ENCODE measurements at places on chromosomes 13 and 19.

DNA sequence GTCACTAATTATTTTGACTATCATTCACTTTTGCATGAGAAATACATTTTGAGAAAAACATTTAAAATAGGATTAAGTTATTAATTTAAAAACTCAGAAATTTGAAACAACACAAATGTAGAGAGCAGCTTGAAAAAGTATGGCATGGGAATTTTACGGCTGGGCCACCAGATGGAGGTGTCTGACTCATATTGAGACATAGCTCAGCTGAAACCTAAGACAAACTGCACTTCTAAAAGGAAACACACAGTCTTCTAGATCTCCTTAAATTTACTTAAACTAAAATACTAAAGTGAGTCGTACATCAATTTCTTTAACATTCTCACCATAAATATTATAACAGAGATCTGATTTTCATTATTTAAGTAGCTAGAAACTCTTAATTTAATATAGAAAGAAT lies 41.9 kb upstream of the POSTN start:
- DNase-seq = peak; percentile 0

DNA sequence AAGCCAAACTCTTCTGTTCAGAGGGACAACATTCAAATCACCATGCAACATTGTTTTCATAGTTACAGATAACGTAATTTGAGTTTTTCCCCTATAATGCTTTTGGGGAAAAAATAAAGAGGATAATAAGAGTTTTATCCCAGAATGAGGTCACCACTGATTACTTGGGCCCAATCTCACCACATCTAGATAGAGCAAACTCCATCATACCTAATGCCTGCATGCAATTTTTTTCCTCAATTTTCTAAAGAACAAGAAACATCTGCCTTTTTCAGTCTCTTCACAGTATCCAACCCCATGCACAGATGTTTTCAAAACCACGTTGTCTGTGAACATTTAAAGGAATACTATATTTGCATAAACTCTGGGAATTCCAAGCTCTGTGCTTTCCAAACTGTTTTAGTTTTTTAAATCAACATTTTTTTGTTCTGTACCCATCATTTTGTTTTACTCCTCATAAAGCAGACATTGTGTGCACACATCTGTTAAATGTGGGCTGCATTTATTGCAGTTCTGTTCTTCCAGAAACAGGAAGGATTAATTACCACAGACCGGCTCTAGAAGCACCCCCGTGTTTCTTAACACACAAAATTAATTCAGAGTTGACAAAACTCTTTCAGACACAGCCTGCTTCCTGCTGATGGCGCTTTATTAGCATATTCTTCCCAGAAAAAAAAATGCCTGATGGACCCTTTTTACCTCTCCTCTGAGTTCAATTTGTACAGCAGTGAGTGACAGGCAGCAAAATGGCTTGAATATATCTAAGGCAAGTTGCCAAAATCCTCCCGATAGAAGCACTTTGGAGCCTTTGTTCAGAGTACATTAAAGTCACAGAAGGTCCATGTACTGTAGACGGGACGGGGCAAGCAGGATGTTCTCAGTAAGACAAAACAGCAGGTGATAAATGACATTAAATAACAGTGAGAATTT lies 1171.9 kb downstream of the EFNB2 start:
- no peak for DNase-seq

DNA sequence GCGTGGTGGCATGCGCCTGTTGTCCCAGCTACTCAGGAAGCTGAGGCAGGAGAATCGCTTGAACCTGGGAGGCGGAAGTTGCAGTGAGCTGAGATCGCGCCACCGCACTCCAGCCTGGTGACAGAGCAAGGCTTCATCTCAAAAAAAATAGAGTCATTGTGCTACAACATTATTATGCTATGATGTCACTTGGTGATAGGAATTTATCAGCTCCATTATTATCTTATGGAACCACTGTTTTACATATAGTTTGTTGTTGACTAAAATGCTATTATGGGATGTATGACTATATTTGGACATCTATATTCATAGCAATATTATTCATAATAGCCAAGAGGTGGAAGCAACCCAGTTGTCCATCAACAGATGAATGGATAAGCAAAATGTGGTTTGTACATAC lies 26.4 kb upstream of the SLC7A1 start:
- DNase-seq = no peak

GRCh38 chr19:18274219-18274780 lies at the start of gene IQCN:
IQCN (minus strand) TSS chr19:18274452; CDS start chr19:18269478, 4,974 bp downstream.
- DNase-seq = no peak

DNA sequence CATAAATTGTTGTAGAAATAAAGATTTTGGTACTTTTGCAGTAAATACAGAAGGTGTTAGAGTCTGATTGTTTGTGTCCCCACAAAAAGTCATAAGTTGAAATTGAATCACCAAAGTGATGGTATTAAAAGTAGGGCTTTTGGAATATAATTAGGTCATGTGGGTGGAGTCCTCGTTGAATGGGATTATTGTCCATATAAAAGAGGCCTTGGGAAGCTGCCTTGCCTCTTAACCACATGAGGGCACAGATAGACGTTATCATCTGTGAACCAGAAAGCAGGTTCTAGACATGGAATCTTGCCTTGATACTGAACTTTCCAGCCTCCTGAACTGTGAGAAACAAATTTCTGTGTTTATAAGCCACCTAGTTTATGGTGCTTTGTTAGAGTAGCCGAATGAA lies 186.8 kb downstream of the PRR20E start:
- no peak for DNase-seq

GRCh38 chr19:14580623-14581237 lies 2.2 kb upstream of the CLEC17A start:
- DNase-seq = no peak

DNA sequence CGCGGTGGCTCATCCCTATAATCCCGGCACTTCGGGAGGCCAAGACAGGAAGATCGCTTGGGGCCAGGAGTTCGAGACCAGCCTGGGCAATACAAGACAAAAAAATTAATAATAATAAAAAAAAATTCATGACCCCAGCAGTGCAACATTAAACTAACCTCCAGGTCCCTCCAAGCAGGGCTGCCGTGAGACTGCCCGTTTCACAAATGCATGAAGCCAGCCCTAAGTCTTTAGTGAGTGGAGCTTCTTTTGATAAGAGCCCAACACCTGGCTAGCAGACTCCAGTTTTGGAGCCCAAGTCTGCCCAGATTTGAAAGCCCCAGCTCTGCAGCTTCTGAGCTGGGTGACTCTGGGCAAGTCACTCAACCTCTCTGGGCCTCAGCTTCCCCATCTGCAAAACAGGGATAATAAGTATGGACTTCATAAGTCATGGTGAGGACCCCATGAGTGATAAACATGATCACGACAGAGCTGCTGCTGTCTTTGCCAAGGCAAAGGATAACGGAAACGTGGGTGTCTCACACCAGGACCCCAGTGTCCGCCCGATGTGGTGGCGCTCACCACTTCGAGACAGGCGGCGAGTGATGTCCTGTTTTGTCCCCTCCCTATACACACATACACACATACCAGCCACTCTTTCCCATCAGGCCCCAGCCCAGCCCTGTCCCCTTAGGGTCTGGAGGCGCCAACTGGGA lies 38.4 kb upstream of the NANOS3 start:
- DNase-seq = no peak

GRCh38 chr19:33938821-33939220 lies 142.2 kb downstream of the KCTD15 start:
- no peak for DNase-seq

- peak; percentile 45 for DNase-seq
These were observed 75.2 kb upstream of the UBL3 start for GRCh38 chr13:29925457-29926097.

DNA sequence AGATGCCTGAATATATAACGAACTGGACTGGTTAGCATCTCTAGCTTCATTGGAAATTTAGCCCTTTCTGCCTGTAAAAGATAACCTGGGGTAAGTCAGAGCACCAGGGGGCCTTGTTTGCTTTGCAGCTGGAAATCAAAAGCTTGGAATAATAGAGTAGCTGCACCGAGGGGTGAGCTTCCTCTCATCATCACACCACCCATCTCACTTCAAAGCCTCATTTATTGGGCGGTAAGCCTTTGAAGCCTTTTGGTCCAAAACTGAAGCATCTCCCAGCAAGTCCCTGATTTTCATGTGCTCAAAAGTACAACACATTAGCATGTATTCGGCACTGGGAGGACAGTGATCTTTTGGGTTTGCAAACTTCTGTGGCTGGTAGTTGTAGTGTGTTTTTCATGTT lies 405.1 kb downstream of the FOXO1 start:
- no peak for DNase-seq

DNA sequence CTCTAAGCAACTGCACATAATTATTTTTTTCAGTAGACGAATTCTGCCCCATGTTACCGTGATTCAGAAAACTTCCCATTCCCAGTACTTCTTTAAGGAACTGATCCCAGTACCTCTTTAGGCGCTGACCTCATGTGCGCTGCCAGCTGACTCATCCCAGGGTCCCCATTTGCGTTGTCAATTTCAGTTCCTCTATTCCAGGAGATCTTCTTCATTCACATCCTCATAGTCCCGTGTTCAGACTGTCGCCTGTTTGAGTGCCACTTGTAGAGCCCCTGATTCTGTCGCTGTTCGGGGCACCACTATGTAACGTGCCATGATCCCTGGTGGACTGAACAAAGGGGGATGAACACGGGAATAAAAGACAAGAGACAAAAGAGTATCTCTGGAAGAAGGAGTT lies 16.4 kb downstream of the FPR3 start:
- DNase-seq = no peak

GRCh38 chr19:38464421-38465082 lies 31.1 kb downstream of the RYR1 start:
- no peak for DNase-seq

DNA sequence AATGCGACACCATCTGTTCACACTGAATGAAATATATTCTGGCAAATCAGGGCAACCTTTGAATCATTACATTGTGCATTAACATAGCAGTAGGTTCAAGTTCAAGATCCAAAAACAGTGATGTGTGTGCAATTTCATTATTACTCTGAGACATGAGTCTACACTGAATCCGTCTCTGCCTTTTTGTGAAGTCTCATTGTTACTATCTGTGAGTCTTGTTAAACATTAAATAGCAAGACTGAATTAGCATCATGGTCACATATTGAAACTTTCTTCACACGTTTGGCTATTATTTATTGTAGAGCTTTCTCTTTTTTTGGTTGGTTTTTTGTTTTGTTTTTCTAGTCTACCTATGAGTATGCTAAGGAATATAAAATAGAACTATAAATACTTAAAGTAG lies 117.1 kb upstream of the SLITRK5 start:
- DNase-seq = no peak

DNA sequence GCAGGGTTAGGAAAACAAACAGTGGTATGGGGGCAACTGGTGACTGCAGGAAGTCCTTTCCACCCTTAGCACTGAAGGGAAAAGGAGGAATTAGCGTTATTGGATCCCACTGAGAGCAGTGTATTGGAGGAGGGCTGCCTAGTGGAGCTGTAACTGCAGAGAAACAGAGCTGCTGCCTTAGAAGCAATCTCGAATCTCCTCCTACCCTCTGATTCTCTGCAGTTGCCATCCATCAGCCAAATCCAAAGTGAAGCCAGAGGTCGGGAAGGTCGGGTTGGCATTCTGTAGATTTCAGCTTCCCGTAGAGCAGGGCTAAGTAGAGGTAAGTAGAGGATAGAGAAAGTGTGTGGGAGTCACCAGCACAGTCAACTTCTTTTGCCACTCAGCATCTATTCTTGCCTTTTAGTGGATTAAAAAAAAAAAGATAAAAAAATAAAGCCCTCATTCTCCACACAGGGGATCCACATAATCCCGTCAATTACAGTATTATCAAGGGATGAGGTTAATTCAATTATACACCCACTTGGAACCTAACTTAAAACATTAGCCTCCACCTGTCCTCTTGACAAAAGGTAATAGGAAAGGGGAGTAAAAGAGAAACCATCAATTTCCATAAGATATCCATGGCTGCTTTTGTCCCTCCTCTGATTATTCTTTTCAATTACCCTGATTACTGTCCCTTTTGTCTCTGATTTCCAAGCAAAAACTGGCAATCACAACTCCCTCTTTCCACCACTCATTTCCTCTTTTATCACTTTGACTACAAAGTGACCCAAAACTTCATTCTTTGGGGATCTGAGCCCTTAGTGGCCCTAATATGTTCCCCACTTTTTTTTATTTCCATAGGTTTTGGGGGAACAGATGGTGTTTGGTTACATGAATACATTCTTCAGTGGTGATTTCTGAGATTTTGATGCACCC lies 234.7 kb downstream of the RBM26 start:
- no peak for DNase-seq

DNA sequence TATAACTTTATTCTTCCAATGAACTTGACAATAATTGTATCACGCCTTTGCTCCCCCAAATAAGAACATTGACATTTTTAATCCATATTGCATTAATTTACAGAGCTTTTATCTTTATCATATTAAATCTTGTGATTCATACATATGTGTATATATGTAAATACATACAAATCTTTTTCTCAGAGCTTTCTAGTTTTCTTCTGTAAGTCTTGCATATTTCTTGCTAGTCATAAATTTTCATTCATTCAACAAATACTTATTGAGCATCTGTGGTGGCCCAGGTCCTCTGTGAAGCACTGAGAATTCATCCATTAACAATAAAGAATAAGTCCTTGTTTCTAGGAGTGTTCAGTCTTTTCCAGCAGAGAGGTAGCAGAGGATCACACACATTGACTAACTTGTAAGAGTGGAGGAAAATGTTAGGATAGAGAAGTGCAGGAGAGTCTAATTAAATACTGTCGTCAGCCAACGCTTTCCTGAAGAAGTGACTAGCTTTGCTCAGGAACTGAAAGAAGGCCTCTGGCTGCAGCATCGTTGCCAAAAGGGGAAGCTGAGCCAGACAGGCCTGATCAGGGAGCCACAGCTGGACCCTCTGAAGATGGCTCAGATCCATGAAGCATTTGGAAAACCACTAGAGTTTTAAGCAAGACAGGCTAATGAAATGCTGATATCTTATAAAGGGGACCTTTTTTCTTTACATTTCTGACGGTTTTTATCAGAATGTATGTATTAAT lies 38.6 kb upstream of the LAMP1 start:
- DNase-seq = no peak

GRCh38 chr13:109281903-109282635 lies 504.3 kb downstream of the IRS2 start:
- DNase-seq = no peak

DNA sequence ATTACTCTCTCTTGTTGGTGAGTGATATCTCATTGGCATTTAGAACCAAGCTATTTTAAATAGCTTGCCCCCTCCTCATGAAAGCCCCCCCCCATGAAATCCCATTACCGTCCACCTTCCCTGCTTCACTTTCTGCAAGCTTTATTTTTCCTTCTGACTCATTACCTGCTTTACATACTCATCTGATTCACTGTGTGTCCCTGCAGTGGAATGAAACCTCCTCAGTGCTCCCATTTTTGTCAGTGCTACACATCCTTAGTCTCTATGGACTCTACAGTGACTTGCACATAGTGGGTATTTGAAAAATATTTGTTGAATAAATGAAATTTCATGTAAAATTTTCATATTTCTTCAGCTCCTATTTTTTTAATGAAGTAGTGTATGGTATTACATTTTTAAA lies 62.3 kb downstream of the DOCK9 start:
- DNase-seq = no peak

DNA sequence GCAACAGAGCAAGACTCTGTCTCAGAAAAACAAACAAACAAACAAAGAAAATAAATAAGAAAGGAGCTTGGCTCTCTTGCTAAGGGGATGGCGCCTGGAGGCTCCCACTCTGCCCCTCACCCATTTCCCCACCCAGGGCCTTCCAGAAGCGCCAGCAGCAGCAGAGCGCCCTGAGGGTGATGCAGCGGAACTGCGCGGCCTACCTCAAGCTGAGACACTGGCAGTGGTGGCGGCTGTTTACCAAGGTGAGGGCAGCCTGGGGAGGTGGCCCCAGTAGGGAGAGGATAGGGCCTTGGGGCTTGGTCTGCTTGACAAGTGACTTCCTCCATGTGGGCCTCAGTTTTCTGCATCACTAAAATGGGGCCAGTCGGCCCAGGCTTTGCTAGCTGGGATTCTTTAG lies 59.8 kb downstream of the MYH14 start:
- no peak for DNase-seq

GRCh38 chr19:37551129-37551993 lies 43.2 kb downstream of the ZNF571 start:
- DNase-seq = no peak

Measured in NCI-H1092 (cell line).